ENCODE measurements at places on chromosomes 2 and 18.

- no peak for DNase-seq
Observed at GRCh38 chr18:78511666-78512601, 467.7 kb upstream of the SALL3 start.

- DNase-seq = peak; percentile 43
Observed at GRCh38 chr2:177332026-177332991, 60.3 kb upstream of the AGPS start.

DNA sequence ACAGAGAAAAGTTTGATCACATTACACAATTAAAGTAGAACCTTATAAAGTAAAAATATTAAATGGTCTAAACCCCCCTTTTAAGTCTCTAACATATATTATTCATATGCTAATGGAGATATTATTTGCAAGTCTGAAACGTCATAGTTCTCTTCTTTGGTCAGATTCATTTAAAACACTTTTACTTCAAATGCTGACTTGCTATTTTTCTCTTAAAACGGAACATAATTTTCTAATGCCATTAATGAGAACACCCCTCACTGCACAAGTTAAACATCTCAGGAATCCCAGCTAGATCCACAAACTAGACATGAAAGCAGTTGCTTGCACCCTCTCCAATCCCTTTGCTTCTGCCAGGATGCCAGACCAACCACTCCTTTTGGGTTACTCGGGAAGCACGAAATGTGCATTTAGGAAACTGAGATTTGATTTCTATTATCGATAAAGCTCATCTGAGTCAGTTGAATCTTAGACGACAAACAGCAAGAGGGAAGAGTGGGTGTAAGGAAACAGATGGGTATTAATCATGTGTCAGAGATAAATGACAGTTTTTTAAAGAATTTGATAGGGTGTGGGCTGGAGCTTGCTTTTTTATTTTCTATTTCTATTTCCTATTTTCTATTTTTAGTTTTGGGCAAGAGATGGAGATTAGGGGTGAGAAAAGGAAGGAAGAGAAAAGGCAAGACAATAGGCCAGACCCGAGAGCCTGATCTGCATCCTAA, 1.5 kb downstream of the ADD2 start:
- DNase-seq = no peak

DNA sequence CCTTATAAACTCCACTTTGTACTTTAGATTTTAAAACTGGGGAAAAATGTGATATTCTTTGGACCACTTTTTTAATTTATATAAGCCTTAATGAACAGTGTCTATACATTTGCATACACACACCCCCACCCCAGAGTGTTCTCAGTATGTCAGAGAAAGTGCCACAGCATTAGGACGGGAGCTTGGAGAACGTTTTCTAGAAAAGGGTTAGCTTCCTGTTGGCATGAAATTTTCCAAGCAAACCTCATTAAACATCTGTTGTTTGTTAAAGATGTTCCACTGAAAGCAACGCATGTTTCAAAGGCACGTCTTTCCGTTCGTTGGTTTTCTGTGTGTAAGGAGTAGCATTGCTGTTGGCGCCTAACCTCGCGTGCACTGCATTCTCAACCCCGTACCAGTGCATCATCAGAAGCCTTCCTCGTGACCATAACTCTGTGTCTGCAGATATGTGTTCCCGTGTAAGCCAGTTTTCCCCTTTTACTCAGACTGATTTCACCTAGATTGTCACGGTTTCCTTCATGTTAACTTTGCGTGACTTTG, 228.5 kb downstream of the ALPK2 start:
- DNase-seq = no peak

DNA sequence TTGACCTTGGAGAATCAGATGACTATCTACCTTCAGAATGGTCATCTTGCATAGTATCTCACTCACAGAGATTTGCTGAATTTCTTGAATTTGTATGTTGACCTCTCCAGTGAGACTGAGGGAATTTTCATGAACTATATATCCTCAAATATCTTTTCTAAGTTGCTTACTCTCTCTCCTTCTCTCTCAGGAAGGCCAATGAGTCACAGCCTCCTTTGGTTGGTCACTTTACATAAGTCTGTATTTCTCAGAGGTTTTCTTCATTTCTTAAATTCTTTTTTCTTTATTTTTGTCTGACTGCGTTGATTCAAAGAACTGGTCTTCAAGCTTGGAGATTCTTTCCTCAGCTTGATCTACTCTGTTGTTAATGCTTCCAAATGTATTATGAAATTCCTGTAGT, 51.7 kb downstream of the VIT start:
- no peak for DNase-seq

GRCh38 chr2:117700471-117700870, 114.0 kb upstream of the DDX18 start:
- DNase-seq = no peak

- no peak for DNase-seq
Observed at GRCh38 chr2:62727259-62727867, 21.9 kb downstream of the EHBP1 start.

GRCh38 chr2:12935796-12936195, 219.1 kb downstream of the TRIB2 start:
- DNase-seq = no peak

- DNase-seq = no peak
Observed at GRCh38 chr18:37270038-37270665, 295.4 kb downstream of the CELF4 start.

DNA sequence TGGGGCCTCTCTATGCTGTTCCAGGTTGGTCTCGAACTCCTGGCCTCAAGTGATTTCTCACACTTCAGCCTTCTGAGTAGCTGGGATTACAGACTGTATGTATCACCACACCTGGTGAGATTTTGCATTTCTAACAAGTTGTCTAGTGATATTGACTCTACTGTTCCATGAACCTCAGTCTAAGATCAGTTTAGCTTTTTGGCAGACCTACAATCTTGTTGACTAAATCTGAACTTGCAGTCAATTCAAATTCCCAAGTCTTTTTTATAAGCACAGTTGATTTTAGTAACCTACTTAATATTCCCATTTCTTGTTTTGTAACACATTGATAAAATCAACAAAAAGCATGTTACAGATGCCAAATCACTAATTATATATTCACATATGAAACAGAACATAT, 266.1 kb upstream of the CYP26B1 start:
- DNase-seq = no peak

GRCh38 chr18:27500531-27500930, 315.4 kb upstream of the CHST9 start:
- DNase-seq = no peak

GRCh38 chr18:13831864-13832508, 8.0 kb downstream of the MC5R start:
- no peak for DNase-seq

DNA sequence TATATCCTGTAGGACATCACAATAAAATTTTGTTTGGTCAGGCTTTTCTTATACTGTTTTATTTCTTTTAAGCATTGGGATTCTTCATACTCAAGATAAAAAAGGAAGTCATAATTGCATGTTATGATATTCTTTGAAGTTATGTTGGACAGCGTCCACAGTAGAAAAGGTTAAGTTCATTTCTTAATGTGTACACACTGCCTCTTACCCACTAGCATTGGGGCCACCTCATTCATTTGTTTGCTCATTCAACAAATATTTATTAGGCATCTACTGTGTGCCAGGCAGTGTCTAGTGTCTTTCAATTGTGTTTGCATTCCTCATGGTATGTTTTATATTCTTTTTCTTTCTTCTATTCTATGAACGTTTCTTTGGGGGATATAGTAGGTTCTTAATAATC, 70.2 kb downstream of the PTPRM start:
- DNase-seq = no peak

GRCh38 chr2:227877421-227878310, 6.2 kb downstream of the DAW1 start:
- no peak for DNase-seq

GRCh38 chr2:223297788-223298187, 245.8 kb downstream of the KCNE4 start:
- no peak for DNase-seq

DNA sequence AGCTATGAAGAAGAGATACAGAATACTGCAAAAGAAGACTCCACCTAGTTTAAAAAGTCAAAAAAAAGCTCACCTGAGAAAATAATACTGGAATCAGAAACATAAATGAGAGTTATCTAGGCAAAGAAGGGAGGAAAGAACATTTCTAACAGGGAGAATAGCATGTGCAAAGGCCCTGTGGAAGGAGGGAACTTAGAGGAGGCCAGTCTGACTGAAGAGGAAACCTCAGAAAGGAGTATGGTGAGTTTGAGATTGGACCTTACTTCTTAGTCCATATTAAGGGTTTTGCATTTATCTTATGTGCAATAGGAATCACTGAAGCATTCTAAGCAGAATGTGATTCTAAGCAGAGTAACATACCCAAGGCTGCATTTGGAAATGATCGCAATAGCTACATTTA, 193.2 kb downstream of the LNPK start:
- no peak for DNase-seq

- DNase-seq = no peak
Observed at GRCh38 chr2:104563398-104563996, 290.4 kb upstream of the POU3F3 start.

DNA sequence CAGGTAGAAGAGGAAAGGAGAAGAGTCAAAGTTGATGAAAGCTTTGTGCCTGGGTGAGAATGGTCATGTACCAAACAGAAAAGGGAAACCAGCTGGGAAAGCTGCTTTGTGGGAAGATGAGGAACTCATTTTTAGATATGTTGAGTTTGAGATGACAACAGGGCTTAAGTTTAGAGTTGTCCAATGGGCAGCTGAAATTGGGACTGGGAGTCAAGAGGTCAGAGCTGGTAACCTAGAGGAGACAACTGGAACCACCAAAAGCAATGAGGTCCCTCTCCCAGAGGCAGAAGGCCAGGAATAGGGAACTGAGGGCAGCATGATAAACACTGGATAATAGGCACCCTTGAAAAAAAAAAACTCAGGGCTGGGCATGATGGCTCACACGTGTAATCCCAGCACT, 48.8 kb downstream of the SLC4A1AP start:
- DNase-seq = no peak

DNA sequence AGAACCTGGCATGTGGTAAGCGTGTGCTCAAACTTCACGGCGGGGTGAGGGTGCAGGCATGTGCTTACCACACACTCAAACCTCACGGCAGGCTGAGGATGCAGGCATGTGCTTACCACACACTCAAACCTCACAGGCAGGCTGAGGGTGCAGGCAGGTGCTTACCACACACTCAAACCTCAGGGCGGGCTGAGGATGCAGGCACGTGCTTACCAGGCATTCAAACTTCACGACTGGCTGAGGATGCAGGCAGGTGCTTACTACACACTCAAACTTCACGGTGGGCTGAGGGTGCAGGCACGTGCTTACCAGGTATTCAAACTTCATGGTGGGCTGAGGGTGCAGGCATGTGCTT, 105.0 kb upstream of the ALKAL2 start:
- no peak for DNase-seq

- no peak for DNase-seq
Observed at GRCh38 chr18:61281431-61281830, 51.8 kb upstream of the CDH20 start.

- no peak for DNase-seq
Observed at GRCh38 chr2:96594282-96594681, 43.8 kb downstream of the KANSL3 start.

- no peak for DNase-seq
Observed at GRCh38 chr2:72803151-72803550, 22.7 kb downstream of the EXOC6B start.

DNA sequence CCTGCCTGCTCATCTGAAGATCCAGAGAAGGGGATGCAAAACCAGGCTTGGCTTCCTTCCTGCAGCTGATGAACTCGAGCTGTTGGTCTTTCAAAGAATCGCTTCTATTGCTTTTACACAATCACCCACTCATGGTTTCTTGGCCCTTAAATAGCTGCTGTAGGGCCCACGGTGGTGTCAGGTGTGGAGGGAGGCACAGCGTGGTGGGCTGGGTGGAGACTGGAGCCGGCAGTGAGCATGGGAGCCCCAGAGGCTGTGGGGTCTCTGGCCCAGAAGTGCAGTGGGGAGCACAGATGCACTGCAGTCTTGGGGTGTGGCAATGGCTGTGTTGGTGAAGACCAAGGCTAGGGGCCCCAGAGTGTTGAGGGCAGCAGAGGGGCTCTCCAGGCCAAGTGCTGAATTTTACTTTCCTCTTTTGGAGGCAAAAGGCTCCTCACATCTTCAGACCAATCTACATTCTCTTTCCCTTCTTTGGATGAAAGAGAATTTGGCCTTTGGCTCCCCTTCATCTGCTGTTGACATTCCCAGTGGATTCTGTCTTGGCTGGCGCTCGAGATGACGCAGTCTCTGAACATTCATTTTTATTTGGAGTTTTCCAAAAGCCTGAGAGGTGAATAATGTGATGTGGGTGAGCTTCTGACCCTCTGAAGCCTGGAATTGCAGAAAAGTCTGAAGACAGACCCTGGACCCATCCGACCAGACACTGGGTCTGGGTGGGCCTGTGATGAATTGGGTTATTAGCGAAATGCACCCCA, 70.1 kb upstream of the ASB18 start:
- no peak for DNase-seq

- DNase-seq = no peak
Observed at GRCh38 chr2:178859730-178860129, 52.5 kb upstream of the TTN start.

DNA sequence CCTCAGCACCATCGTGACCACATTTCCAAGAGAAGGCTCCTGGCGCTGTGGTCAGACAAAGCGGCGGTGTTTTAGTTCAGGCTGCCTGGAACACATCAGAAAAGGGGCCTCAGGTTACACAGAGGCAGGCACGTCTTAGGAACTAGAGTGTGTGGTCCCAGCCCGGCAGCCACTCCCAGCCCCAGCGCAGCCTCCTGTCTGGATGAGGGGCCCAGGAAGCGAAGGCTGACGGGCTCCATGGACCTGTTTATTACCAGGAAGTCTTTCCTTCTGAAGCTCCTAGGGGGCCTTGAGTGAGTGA, 10.0 kb upstream of the GPR55 start:
- DNase-seq = no peak

GRCh38 chr2:236095504-236095903, 72.7 kb downstream of the GBX2 start:
- no peak for DNase-seq

GRCh38 chr2:108616318-108616717, 82.0 kb downstream of the LIMS1 start:
- DNase-seq = no peak

- no peak for DNase-seq
Observed at GRCh38 chr2:47941936-47942335, 35.6 kb upstream of the FBXO11 start.

DNA sequence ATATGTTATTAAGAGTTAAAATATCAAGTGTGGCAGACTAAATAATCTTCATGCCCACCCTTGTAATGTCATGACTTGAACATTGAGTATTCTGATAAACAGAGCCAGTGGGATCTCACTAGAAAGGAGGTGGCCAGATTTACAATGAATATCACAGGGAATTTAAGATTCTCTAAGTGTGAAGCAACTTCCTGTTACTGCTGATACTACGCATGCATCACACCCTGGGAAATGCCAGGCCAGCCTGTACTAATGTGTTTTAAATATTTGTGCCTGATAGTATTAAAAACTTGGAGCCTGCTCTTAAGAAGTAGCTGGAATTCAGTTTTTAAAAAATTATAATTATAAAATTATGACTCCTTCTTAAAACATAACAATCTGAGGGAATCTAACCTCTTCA, 148.3 kb downstream of the LAMA3 start:
- no peak for DNase-seq

DNA sequence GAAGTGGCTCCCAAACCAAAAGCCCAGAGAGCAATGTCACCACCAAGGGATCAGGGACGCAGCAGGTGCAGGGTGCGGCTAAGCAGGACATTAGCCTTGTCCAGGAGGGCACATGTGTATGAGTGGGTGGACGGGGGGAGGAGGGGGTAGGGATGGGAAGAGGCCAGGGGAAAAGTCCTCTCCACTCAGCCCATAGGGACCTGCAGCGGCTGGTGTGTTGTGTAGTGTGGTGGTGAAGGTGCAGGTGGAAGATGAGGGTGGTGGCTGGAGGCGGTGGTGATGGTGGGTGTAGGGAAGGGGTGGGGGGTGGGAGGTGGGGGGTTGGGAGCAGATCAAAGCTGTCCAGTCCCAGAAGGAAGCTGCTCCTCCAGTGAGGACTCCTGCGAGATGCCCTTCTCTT, 3.7 kb downstream of the C2orf81 start:
- DNase-seq = no peak
